Heart right ventricle (tissue), 16 donors: ENCODE measurements at places on chromosomes 7 and 10.

GRCh38 chr7:101868191-101868950 lies 50.9 kb downstream of the CUX1 start:
- no peak for DNase-seq

GRCh38 chr7:81990395-81990794 lies 220.5 kb upstream of the HGF start:
- no peak for DNase-seq

GRCh38 chr10:129760416-129760815 lies 203.7 kb downstream of the EBF3 start:
- no peak for DNase-seq

GRCh38 chr7:137992104-137992549 lies 9.8 kb downstream of the CREB3L2 start:
- DNase-seq = no peak

DNA sequence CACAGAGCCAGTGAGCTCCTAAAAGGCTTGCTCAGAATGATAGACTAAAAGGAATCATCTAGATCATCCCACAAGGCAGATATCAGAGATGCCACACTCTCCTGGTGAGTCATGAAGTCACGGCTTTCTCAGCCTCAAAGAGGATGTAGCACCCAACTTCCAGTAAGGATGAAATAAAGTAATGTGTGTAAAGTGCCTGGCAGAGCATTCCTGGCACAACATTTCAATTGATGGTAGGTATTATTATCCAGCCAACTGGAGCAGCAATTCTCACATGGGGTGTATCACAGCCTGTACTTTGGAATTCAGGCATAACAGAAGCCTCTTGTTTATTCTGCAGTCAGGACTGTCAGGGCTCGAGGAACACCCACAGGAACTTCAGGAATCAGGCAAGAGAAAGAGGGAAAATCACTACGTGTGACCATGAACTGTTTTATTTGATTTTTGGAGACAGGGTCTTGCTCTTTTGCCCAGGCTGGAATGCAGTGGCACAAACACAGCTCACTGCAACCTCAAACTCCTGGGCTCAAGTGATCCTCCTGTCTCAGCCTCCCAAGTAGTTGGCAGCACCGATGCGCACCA lies 5.3 kb upstream of the NAT16 start:
- DNase-seq = no peak

DNA sequence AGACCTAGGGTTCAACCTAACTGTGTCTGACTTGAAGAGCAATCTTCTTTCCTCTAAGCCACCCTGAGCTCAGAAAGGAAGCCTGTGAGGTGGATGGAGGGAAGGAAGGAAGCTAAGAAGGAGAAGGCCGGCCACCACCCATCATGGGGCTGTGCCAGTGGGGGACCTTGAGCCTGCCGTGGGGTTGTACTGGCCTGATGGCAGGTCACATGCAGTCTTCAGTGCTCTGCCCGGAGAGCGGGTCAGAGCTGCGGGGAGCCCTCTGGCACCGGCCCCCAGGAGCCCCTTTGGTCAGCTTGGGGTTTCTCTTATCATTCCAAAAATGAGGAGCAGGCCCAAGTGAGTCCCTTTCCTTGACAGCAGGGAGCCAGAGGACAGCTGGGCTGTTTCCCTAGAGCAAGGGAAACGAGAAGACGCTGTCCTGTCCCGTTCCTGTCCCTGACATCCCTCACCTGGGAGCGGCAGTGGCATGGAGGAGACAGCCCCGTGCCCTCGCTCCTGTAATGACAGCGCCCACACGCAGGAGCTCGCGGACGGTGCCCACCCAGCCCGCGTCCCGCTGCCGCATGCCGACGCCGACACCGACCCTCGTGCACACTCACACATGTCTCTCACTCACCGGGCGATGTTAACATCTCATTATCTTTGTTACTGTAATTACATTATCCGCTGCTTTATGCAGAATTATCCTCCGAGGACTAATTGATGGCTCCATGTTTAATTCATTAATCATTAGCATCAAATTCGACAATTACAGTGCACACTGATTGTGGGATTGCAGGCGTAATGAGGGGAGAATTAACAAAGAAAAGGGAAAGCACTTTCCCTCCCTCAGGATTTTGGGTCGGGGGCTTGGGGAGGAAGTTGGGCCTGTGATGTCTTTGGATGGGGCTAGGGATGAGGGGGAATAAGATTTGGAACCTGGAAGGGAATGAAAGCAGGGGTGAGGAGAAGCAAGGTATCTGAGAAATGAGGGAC lies 31.3 kb downstream of the GBX1 start:
- no peak for DNase-seq

- DNase-seq = no peak
These were observed 541 bp downstream of the ZSCAN25 start for GRCh38 chr7:99617192-99617781.

- no peak for DNase-seq
These were observed 119.2 kb downstream of the ADCYAP1R1 start for GRCh38 chr7:31171216-31171785.

- DNase-seq = no peak
These were observed 26.2 kb downstream of the VSIR start for GRCh38 chr10:71747039-71747531.

DNA sequence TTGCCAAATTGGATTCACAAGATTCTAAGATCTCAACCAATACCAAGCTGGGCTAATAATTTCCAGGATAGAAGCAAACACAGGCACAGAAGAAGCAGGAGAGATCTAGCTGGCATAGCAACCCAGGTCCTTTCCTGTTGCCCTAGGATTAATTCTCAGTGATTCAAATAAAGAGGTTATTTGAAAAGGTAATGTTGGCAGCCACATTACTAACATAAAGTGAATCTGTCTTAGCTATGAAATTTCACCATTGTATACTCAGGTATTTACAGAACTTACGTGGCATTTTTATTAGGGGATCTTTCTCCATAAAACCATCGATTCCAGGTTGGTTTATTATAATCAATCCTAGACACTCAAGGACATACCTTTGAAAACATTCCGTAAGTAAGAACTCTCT lies 379.3 kb upstream of the POM121L12 start:
- DNase-seq = no peak

DNA sequence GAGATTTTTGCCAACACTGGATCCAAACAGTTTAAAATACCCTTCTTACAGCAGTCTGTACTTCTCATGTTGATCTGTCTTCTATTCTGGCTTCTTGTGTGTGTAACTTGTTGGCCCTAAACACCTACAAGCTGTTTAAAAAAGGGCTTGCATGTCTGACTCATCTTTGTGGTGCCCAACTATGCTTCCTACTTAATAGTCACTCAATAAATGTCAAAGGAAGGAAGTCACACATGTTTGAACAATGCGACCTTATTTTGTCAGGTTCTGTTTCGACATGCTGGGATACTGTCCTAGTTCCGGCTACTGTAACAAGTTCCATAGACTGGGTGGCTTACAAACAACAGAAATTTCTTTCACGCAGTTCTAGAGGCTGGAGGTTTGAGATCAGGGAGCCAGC lies 9.4 kb upstream of the GRK5 start:
- DNase-seq = no peak

DNA sequence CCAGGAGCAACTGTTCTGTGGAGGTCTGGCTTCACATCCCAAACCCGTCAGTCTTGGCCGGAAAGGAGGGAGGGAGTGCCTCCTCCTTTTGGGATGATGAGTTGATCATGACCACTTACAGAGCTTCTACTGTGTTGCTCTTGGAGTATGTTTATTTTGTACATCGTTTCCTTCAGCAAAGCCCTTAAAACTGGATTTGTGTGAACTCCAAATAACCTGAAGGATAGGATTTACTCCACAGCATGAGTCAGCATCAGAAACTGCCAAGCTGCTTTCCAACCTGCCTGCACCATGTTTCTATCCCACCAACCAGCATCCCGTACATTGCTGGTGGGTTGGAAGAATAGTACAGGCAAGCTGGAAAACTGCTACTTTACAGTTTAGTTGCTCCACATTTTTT lies 3.5 kb downstream of the CCDC201 start:
- no peak for DNase-seq

- no peak for DNase-seq
These were observed 48.0 kb downstream of the CREB3L2 start for GRCh38 chr7:137953665-137954470.

DNA sequence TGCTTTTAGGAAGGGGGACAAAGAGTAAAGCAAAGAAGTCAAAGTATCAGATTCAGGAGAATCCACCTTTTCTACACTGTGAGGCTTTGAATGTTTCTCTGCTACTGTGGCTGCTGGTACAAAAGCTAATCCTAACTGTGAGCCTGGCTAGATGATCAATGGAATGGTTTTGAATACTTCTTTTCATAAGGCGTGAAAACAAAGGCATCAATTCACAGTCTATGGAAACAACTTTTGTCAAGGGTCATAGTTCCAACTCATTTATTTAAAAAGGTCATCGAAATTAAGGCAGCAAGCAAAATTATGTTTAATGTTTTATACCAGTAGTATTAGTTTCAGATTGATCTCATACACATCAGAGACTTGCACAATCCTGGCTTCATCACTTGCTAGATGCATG lies 118.1 kb downstream of the CTTNBP2 start:
- no peak for DNase-seq

- peak; percentile 29 for DNase-seq
These were observed 11.4 kb downstream of the DAGLB start for GRCh38 chr7:6436385-6436685.

- no peak for DNase-seq
These were observed 301.9 kb downstream of the AHR start for GRCh38 chr7:17600340-17600752.

DNA sequence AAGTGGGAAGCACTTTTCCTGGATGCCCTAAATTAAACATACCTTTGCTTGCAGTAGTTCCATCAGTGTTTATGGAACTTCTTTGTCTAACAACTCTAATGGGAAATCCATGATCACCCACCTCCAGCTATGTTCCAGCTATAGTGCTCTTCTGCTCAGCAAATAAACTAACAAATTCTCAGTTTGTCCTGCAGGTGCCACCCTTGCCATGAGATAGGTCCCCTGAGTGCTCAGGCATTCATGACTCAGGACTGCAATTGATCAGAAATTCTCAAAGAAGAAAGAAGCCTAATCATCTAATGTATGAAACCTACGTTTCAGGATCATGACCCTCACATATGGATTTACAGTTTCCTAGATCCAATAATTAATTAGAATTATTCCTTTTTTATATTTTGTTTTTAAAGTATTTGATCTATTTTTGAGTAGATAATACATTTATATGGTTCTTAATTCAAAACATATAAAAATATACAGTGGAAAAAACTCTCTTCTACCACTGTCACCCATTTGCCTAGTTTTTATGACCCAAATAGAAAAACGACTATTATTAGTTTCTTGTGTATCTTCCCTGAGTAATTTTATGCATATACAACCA lies 48.7 kb upstream of the DYNC1I1 start:
- DNase-seq = no peak

DNA sequence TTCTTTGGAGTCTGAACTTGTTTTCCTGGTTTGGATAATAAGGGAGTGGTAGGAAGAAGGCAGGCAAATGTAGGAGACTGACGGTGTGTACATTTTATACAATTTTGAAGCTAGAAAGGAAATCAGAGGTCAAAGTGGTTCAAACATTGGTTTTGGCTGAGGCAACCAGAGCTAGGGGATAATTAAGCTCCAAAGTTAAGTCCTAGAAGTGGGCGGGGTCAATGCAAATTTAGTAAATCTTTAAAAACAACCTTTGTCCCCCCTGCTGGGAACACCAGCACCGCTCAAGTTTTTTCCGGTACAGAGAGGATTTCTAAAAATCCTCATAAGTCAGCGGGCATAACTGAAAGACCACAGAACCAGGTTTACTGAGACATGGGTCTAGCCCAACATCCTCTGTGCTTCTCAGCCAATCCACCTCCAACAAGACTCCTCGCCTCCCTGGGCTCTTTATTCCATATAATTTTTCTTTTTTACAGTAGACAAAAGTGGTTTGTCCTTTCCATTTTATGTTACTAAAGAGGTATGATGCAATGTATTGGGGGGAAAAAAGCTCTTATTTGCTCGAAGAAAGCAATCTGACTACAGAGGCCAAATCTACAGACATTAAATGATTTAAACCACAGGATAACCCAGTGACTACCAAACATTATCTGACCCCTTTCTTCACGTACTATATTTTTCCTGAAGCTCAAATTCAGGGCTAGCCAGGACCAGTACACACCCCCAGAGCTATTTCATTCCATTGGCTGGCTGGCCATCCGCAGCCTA lies 1.6 kb downstream of the GLUD1 start:
- DNase-seq = no peak

DNA sequence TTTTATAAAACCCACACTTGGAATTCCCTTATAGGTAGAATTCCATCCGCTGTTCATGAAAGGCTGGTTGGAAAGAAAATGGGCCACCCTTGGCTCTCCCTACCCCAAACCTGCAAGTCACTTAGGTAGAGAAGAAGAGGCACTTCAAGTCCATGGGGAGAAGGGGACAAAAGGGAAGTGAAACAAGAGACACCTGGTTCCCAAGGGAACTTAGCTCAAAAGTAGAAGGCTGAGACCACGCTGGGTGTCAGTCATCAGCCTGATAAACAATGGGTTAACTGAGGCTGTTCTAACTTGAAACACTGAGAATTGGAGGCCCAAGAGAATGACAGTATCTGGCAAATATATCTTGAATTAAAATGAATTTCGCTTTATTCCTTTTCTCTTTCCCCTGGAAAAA lies 330.8 kb upstream of the NFE2L3 start:
- DNase-seq = no peak

DNA sequence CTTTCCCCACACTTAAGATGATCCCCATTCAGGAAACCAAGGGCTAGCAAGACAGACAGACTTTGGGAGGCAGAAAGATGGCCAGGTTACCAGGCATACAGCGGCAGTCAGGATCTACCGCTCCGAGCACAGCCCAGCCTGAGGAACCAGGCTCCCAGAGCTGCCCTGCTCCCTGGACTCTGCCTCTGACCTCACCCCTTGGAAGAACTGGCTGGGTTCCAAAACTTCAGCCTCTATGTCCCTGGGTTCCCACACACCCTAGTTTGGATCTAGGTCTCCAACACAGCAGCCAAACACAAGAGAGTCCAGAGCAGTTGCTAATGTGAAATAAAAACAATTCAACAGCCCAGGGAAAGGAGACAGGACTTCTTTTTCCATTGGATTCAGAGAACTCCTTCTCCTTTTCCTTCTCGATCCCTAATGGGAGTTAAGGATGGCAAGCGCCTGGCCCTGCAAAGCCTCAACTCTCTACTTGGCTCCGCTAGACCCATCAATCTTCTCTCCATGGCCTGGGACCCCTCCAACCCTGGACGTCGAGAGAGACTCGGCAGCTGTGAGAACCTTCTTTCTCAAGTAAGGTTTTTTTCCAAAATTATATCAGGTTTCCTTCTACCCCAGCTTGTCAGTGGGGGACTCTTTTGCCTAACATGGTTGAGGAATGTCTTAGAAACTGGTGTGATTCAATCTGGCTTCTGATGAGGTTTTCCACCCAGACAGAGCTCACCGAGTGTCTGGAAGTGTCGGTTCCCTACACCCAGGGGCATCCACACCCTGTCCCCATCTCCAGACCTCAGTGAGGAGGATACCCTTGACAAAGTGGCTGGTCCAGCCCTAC lies 219.6 kb downstream of the KCNMA1 start:
- DNase-seq = no peak

GRCh38 chr7:149845257-149845980 lies 7.2 kb downstream of the ZNF862 start:
- no peak for DNase-seq

DNA sequence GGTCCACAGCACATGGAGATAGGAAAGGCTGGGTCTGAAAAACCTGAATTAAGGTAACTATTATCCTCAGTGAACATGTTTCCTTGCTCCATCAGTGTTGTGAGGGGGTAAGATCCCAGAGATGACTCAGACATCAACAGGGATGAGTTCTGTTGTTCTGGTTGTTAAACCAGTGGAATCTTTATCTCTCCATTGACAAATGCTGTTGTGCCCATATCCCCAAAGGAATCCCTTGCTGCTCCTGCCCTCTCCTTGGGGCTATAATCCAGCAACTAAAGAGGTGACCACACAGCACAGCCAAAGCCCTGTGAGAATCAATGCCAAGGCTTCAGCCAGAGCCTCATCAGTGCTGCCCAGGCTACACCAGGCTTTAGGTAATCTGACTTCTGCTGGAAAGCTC lies 113.4 kb downstream of the JAZF1 start:
- DNase-seq = no peak
